ENCODE measurements at places on chromosomes 16 and 17.

GRCh38 chr16:24114876-24115275 lies 141.3 kb upstream of the CACNG3 start:
- no peak for DNase-seq

GRCh38 chr16:16147316-16147999 lies 75.8 kb downstream of the ABCC6 start:
- DNase-seq, result no peak

DNA sequence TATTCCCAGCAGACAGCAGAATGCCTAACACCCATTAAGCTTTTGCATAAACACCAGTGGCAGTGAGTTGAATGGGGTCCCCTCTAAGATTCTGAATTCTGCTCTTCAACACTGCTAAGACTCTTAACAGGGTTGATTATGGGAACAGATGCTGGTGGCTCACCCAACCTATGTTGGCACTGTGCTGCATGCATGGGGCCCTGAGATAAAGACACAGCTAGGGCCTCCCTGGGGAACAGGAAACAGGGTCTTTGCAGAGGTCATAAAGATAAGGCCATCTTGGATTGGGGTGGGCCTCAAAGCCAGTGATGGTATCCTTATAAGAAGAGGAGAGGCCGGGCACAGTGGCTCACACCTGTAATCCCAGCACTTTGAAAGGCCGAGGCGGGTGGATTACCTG lies 190.8 kb downstream of the SLC39A11 start:
- DNase-seq, result no peak

DNA sequence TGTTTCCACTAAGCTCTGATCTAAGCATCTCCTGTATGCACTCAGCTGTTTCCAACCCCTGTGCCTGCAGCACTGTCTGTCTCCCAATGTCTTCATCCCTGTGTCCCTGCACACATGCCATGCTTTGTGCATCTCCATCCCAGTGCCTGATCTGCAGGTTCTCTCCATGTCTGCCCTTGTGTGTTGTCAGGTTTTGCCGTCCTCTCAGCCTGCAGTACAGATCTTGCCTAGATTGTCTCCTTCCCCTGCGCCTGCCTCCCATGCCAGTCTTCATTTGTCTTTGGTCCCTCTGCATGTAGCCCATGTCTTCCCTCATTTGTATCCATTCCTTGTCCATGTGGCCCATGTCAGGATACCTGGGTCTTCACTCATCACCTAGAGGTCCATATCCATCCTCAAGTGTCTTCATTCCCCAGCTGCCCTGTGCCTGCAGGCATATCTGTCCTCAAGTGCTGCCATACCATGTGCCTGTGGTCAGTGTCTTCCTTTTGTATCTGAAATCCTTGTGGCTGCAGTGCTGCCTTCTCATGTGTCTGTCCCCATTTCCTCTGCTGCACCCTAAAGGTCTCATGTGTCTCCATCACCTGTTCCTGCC lies 71.5 kb downstream of the TNFRSF13B start:
- DNase-seq, result no peak

DNA sequence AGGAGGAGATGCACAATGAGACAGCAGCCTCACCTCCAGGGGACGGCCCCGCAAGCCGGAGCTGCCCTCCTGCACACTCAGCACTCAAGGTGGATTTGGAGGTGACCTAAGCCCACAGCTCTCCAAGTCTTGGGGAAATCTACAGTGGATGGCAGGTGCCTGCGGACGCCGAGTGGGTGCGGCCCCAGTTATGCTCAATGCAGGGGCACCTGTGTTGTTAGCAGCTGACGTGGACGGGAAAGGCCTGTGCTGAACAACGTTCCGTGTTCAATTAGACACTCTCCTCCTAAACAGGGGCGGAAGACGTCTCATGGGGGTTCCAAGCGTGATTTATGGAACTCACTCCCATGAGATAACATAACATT lies 22.0 kb upstream of the METRNL start:
- DNase-seq, result no peak

GRCh38 chr16:14501331-14502255 lies 128.5 kb downstream of the PARN start:
- no peak for DNase-seq

GRCh38 chr17:61335105-61335844 lies 64.4 kb upstream of the TBX2 start:
- DNase-seq, result no peak

DNA sequence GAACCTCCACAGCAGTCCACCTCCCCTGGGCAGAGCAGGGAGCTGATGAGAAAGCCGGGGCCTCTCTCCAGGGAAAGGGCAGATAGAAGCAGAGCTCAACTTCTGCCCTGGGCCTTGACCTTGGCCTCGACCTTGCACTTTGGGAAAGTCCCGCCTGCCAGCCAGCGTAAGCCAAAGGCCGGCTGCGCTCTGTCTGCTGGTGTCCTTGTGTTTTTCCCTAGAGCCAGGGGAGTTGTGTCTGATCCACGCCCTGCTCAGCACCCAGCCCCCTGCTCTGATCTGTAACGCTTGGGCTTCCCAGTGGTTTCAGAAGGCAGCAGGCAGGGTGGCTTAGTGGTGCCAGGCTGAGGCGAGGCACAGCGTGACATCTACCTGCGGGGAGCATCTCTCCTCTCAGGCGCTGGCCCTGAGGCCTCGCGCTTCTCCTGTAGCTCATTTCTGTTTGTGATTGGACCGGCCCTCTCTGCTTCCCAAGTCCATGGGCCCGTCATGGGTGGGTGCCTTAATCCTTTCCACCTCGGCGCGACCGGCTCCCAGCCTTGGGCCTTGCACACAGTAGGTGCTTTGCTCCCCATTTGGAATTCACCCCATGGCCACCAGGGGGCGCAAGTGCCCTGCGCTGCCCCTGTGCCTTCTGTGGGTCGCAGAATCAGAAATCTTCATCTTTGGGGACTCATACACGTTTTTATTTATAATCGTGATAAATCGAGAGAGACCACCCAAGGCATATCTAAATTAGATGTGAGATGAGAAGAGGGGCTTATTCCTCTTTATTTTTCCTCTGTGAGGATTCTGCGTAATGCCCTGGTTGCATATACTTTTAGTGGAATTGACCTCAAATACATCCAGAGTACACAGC lies 24.2 kb downstream of the SGSH start:
- DNase-seq, result no peak

DNA sequence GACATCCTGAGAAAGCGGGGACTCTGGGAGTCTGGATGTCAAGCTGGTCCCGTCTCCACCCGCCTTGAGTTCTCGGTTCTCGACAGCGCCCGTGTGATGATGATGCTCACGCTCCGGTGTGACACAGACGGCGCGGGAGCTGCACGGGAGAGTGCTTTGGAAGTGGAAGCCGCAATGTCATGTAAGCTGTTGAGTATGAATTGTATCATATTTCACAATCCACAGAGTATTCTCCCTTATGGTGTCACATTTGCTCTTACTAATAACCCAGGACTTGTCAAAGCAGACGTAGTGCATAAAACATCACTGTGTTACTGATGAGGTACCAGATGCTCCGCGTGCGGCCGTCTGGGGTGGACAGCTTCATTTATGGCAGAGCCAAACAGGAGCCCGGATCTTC lies 217.5 kb upstream of the CHMP6 start:
- no peak for DNase-seq

DNA sequence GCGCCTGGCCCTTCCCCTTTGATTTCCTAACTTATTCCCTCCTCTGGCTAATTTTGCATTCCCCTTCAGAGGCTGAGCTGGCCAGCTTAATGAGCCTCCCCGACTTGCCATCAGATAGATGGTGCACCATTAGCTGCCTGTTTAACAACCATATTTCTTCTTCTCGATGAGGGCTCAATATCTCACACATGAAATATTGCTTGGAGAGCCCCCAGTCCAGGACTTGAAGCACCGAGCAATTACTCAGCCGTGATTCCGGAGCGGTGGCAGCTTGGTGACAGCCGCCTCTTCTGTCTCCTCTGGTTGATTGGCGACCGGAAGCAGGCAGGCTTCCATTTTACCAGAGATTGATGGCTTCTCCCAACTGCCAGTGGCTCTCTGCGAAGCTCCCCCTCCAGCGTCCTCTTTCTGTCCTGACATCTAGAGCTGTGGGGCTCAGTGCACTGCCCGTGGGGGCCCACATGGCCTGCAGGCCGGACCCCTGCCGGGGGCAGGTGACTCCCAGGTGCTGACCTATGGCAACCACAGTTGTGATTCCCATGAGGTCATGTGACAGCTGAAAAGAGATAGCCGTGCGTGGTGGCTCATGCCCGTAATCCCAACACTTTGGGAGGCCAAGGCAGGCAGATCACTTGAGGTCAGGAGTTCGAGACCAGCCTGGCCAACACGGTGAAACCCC lies 133.7 kb upstream of the SEC14L1 start:
- DNase-seq, result no peak

Data from Jurkat, Clone E6-1 (cell line).